ENCODE measurements at places on chromosomes 2 and 18.

GRCh38 chr18:60471652-60472051 lies 99.1 kb upstream of the MC4R start:
- no peak for DNase-seq

GRCh38 chr2:99338029-99338585 lies 918 bp downstream of the EIF5B start:
- peak; percentile 46 for DNase-seq

DNA sequence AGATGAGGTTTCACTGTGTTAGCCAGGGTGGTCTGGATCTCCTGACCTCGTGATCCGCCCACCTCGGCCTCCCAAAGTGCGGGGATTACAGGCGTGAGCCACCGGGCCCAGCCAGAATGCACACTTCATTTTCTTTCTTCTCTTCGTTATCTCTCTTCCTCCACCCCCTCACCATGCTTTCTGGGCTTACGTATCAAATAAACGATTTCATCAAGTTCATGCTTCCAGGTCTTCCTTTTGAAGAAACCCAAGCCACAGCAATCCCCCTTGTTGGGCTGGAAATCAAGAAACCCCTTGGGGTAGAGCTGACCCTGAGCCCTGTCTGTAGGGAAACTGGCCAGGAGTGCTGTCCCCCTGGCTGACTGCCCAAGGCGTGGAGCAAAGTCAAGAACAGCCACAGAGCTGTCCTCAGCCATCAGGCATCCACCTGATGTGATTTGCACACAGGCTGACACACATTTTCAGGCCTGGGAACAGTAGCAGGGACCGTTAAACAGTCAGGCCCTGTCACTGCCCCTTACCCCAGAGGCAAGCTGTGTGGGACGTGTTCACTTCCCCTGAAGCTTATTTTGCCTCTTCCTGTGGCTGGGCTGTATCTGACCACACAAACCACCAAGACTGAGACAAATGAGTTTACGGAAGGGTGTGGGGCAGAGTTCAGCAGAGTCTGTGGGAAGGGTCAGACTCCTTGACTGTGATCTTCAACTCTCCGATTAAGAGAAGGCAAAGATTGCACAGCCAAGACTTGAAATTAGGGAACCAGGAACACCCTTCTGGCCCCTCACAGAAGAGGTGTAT lies 15.1 kb upstream of the NMUR1 start:
- DNase-seq, result peak; percentile 77

DNA sequence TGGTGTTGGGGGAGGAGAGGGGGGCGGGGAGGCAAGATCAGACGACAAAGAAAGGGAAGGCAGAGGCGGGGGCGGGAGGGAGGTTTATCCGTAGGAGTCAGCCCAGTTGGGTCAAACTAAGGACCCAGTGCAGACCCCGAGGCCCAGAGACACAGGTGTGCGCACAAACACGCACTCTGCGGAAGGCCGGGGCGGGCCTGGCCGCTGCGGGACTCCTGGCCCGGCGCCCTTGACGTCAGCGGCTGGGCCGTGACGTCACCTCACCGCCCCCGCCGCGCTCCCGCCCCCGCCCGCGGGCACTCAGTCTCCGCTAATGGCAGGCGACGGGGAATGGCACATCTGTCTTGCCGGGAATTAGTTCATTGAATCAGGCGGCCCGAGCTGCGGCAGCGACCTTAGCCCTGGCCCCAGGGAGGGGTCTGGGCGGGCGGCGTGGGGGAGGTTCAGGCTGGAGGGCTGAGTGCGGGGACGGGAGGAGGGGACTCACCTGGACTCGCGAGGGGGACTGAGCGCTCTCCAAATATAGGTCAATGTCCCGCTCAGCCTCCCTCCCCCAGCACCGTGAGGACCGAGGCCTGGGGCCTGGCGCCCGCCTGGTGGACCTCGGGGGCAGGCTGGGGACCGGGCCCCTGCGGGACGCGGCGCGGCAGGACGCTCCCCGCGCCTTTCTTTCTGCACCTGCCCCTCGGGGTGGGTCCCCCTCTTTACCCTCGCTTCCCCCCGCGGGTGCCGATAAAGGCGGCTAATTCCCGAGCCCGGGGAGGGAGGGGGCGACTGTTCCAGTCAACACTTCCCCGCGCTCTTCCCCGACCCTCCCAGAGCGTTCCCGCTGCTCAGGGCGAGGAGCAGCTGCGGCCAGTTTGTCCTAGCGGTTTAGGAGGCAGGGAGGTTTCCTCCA lies 15.5 kb upstream of the ECEL1 start:
- no peak for DNase-seq

- no peak for DNase-seq
Observed at GRCh38 chr2:207492461-207492860, 37.3 kb upstream of the CREB1 start.

GRCh38 chr18:29434650-29435049 lies 1257.7 kb upstream of the CDH2 start:
- no peak for DNase-seq

DNA sequence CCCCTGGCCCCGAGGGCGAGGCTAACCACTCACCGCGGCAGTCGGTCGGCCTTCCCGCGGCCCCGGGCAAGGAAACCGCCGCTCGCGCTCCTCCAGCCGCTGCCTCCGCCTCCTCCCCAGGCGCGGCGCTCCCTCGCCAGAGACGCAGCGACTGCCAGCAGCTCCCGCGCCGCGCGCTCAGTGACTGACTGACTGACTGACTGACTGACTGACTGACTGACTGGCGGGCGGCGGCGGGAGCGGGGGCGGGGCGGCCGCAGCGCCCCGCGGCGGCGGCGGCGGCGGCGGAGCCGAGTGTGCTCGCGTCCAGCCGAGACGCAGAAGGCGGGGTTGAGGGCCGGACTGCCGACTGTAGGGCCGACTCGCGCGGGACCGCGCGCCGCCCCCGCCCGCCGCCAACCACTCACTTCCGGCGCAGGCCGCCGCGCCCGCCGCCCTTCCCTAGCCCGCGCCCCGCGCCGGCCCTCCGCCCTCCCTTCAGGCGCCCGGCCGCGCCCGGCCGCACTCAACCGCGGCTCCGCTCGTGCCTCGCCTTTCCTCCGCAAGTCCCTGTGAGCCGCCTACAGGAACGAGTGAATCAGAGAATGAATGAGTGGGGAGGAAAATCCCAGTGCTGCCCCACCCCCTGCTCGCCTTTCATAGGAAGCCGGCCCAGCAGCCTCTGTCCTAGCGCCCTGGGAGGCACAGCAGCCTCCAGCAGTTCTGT lies at the start of gene RAPH1:
TSS of gene RAPH1 (minus strand) at position 224 of the 706 bp plus-strand sequence. CDS start 39,948 bp downstream, outside the sequence.
- DNase-seq, result peak; percentile 56

GRCh38 chr2:168770796-168771195 lies 31.6 kb upstream of the NOSTRIN start:
- DNase-seq, result no peak

- DNase-seq, result peak; percentile 35
Observed at GRCh38 chr2:24077535-24077877, 1.4 kb upstream of the SF3B6 start.

GRCh38 chr2:150572961-150573395 lies 85.5 kb upstream of the RND3 start:
- no peak for DNase-seq

DNA sequence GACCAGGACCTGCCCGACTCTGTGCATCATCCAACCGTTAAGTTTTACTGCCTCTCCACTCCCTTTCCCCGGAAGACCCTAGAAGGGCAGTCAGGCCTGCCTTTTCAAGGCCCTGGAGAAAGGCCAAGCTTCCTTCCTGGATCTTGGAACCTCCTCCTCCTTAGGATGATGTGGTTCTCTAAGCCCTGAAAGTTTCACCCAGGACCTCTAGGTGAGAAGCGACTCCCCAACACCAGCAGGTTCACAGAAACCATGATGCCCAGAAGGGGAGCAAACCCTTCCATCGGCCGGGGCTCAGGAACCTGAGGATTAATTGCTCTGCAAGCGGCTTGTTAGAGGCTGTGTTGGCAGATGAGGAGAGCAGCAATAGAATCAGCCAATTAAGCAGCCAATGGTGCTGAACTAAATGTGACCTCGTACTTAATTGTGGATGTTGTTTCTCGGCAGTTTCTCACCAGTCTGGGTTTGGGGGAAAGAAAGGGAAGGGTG lies 94.2 kb upstream of the FZD7 start:
- DNase-seq, result no peak

- no peak for DNase-seq
Observed at GRCh38 chr18:41324020-41324791, 630.8 kb upstream of the PIK3C3 start.

DNA sequence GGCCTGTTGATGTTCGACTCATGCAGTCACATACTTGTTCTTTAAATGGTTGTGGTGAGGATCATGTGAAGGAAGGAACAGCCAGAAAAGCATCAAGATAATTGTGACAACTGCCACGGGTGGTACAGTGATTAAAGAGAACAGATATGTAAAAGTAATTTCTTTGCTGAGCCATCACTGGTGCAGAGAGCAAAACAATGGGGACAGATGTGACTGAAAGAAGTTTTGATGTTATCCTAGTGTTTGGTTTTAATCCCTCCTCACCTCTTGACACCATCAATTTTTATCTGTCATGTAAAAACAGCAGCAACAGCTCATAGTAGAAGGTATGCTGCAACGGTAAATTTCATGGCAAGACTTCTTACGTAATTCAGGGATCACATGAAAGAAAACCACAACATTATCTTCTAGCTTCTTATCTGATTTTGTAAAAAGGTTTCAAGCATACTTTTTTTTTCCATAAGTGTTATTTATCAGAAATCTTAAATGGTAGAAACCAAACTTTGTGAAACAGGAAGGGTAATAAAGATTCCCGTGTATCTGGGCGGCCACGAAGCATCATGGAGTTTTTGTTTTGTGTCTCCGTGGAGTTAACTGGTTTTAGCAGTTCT lies 65.2 kb downstream of the PLCL1 start:
- DNase-seq, result peak; percentile 28

- no peak for DNase-seq
Observed at GRCh38 chr18:36536426-36536825, 238.9 kb downstream of the FHOD3 start.

DNA sequence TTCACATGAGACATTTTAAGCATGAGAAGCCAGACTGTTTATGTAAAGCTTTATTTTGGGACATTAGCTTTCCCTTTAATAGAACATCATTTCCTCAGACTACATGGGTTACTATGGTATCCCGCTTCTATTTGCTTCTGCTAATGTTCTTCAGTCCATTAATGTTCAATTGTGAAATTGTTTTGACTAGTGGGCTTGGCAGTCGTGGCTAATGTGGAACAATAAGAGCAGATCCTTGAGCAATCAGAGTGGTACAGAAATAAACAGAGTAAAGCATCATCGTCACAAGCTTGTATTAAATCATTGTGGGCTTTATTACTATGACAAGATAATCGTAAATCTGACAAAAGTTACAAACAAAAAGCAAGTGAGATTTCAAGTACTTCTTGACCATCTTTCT lies 60.2 kb downstream of the PDE1A start:
- no peak for DNase-seq

DNA sequence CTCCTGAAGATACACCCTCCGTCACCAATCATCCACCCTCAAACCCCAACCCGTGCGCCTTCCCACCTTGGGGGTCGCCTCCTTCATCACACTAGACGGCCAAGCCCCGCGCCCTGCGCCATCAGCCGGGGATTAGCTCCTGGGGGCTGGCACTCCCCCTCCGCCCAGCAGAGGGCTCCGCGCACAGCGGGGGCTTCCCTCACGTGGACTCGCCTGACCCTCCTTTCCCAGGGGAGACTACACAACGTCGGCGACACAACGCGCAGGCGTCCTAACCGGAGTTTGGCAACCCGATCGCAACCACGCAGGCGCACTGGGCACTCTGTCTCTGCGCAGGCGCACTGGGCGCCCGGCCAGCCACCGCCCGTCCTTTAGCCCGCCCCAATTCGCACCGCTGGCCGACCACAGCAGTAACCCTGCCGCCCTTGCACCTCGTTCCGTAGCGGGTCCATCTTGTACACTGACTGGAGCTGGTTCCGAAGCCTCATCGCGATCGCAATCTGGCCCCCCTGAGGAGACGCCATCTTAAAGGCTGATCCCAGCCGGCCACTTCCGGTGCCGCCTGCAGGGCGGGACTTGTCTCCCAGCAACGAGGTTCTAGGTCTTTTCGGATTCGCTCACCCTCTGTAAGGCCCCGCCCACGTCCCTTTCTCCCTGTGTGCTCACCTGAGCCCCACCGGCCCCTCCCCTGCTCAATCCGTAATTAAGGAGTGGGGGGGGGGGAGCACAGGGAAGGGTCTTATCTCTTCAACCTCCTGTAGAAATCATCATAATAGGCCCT lies at the start of gene PCGF1:
TSS of gene PCGF1 (minus strand) at position 551 of the 781 bp plus-strand sequence. CDS start at position 524, 27 bp downstream.
- peak; percentile 98 for DNase-seq

GRCh38 chr18:38709122-38709521 lies 1143.5 kb upstream of the CELF4 start:
- no peak for DNase-seq

DNA sequence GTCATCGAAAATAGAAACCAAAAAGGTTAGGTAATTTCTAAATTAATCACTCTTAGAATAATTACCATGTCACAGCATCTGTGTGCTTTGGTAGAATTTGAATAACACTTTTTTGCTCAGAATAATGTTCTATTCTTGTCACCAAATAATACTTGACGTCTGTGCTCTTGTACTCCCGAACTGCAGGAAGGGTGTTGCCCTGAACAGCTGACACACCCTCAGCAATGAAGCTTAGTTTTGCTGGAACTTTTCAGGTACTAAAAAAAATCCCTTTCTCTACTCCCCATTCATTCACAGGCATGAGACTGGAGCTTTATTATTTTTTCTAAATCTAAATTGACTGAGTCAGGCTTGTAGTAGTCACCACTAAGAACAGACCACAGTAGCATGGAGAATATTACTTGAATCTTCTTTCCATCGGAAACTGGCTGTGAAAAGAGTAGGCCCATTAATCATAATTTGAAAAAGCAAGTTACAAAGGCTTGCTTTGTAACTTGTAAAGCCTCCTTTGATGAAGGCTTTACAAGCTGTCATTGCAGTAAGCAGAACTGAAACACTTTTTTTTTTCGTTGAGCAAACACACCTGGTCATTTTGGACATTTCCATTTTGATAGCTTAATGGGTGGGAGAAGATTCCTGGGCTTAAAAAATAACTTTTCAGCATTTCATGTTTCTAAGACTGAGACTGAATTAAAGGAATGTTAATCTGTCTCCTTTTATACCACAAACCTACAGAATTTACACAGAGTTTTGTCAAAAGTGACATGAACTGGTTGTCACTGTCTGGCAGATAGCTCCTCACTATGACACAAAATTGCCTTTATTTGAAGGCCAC lies 70.3 kb upstream of the PELI1 start:
- DNase-seq, result no peak

GRCh38 chr2:238380785-238381184 lies 45.9 kb upstream of the ASB1 start:
- no peak for DNase-seq

- DNase-seq, result no peak
Observed at GRCh38 chr2:146879882-146880281, 964.9 kb upstream of the ACVR2A start.

GRCh38 chr2:21047141-21048009 lies 3.5 kb upstream of the APOB start:
- DNase-seq, result no peak

DNA sequence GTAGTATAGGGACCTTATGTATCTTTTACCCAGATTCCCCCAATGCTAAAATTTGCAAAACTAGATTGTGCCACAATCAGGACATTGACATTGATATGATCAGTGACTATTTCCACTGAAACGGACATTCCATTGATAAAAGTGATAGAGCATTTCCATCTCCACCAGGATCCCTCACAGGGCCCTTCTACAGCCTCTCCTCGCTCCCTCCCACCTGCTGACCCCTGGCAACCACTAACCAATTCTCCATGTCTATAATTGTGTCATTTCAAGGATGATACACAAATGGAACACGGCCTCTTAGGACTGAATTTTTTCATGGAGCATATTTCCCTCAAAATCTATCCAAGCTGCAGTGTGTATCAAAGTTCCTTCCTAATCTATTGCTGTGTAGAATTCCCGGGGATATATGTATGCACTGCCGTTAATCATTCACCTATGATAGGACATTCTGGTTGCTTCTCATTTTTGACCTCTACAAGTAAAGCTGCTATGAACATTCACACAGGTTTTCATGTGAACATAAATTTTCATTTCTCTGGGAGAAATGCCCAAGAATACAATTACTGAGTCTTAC lies 67.3 kb downstream of the UXS1 start:
- DNase-seq, result no peak
